NCI-H1092 (cell line): ENCODE measurements at places on chromosomes 2 and 18.

DNA sequence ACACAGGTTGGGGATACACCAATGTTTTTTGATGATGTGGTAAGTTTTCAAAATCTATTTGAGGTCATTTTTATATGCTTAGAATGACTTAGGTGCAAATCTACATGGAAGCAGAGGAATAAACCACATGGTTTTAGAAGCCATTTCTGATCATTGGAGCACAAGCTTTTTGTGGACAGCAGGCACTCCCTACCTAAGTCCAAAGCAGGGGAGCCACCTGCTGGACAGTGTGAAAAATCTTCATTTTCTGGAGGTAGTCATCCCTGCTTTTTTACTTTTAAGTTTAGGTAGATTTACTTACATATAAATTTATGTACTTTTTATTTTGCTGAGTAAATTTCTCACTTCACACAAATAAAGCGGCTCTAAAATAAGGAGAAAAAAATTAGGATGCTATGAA is 323.2 kb downstream of the PLCL1 start:
- peak; percentile 34 for DNase-seq

DNA sequence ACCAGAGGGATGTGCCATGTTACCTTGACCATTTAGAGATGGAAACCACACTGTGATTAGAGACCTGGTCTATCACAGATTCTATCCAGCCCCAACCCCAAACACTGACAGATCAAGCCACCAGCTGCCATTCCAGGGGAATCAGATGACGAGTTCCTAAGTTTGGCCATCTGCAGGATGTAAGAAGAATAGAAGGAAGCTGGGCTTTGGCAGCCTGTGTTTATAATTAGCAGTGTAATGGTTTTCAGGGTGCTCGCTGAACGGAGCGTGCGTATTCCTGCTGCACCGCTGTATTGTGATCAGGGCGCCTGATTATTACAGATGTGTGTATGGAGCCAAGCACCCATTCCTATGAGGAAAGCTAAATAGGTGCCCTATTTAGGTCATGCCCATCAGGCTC is 138.1 kb downstream of the LRRC30 start:
- no peak for DNase-seq

DNA sequence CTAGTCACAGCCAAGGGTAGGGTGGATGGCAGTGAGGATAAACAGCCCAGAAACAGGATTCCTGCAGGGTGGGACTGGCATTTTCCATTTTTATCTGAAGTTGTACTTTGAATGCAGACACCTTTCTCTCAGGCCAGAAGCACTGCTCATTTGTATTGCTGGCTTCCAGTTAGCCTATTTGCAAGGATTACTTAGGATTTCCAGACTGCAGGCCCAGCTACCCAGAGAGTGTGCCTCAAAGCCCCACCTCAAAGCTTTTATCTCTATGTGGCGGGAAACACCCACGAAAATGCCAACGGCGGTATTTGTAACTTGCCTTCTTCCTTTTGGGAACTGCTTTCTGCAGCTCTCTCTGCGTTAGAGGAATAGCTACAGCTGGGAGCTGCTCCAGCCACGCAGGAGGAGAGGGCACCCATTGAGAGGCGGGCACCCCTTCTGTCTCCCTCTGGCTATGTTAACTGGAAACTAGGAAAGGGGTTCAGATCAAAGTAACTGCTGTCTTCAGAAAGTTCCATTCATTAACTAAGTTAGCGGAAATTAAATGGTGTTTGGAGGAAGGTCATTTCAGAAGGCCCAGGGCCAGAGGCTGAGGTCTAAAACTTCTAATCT is 144.9 kb downstream of the TGIF1 start:
- DNase-seq = no peak

GRCh38 chr2:159457589-159457988 is 158.8 kb downstream of the BAZ2B start:
- DNase-seq = no peak

GRCh38 chr2:130358420-130359350 is 2.8 kb downstream of the PTPN18 start:
- no peak for DNase-seq

DNA sequence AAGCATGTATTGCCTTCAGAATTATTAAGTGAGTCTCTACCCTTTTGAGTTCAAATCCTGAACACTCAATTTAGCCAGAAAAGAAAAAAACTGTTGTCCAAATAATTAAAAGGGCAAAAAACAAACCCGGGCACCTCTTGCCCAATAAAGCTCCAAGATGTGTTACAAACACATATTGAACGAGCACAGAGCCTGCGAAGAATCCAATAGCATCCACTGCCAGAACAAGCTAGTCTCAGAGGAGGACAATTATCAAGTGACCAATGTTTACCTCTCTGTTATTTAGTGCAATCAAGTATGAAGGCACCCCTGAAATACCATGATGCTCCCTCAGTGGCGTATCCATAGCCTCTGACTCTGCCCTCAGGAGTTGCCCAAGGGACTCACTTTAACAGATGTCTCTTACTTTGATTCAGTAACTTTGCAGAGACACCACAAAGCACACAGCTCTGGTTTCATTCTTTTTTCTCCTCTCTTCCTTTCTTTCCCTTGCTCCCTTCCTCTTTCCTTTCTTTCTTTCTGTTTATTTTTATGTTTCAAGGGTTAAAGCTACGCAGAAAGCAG is 93.5 kb upstream of the SPATS2L start:
- DNase-seq = no peak

GRCh38 chr2:179685146-179685545 is 176.3 kb downstream of the ZNF385B start:
- no peak for DNase-seq

DNA sequence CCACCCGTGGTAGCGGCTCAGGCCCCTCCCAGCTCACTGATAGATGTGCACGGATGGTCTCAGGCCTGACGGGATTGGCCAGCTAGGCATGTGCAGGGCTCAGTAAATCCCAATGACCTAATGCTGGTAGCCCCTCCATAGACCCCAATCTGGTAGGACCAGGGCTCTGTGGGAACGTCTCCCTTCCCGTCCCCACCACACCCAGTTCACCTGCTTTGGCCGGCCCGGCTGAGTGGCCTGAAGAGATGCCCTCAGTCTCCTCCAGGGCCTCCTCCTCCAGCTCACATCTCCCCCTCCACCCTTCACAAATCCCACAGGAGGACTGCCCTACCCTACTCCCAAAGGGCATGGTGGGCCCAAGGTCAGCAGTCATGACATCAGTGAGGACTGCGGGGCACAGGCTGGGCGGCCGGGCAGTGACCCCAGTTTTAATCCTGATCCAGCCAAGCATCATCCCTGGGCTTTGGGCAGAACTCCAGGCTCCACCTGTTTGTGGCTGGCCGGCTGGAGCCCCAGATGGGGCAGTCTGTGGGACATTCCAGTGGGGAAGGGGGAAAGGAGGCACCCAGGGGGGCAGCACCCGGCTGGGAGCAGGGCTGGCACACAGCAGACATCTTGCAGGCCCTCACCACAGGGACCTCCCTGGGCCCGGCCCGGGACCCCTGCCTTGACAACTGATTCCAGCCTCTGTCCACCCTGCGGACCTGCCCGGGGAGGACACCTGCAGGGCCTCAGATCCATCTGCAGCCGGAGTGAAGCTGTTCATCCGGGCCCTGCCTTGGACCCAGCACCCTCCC is 2.3 kb downstream of the KIF1A start:
- DNase-seq = no peak

DNA sequence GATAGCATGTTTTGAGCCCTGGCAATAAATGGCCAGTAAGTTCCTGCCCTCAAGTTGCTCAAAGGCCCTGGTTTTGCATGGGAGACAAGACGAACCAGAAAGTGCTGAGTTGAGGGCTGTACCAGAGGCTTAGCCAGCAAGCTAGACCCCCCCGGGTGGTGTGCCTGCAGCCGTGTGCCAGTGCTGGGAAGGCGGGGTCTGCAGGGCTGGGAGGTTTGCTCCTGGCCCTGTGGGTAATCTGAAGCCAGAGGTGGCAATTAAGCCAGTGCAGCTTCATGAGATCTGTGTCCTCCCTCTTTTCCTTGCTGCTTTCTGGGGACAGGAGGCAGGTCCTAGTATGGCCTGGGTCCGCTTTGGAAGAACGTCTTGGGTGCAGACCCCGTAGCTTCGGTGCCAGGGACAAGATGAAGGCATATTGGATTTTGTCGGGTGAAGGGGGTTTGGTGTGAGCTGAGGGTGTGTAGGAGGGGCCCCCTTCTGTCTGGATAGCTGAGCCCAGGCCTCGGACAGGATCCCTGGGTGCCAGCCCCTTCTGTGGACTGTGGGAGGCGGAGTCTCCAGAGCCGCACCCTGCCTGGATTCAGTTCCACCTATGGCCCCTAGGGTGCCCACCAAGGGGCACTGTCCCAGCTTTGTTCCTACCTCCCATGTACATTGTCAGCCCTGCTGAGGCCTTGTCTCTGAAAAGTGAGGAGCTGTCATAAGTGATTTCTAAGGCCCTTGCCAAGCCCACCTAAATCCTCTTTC is 15.6 kb downstream of the ATOH8 start:
- no peak for DNase-seq

DNA sequence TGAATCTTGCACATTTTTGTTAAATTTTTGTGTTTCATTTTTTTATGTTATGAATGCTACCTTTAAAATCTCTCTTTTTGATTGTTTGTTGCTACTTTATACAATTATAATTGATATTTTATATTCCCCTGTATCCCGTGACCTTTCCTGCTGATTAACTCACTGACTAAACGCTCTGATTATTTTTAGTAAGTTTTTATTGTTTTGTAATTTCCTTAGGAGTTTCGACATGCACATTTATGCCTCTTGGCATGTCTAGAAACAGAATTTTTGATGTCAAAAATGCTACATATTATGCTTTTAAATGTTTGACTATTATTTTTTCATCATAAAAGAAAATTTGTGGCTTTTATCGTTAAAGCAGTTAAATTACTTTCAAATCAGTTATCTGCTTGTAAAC is 1131.6 kb upstream of the TMEFF2 start:
- DNase-seq = no peak

DNA sequence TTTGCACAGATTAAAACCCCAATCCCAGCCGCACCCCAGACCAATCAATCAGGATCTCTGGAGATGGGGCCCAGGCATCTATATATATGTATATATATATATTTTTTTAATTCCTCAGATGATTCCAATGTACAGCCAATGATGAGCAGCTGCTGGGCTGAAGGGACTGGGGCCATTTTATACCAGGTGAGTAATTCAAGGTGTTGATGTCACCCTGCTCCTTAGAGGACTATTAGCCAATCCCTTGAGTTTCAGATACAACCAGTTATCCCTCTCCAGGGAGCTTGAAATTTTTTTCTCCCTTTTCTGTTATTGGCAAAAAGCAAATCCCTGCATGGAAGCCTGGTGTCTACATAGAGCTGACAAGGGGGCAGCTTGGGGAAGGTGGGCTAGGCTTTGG is 59.8 kb downstream of the MCFD2 start:
- DNase-seq = no peak

DNA sequence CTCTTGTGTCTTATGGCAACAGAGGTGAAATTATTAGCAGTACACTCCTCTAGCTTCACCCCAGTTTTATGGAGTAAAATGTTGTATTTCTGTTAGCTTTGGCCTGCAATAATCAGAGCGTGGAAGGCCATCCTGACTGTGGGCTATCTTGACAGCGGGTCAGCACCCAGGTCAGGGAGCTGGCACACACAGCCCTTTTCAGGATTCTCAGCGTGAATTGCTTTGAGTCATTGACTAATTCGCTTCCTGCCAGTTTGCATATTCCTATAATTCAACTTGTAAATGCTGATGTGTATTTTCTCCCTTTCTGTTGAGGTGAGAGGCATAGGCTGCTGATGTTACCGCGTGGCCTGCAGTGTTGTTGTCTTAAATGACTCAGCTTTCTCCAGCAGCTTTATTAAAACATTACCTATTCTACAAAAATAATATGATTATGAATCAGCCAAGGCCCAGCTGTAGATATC is 109.6 kb upstream of the EML6 start:
- DNase-seq = no peak
